CD4-positive, alpha-beta T cell treated with Interleukin-4 for 1 hour (primary cell): ENCODE measurements at places on chromosomes 2 and 18.
A peak's percentile ranks its signal among the peaks of the same experiment; 100 is the strongest.

- DNase-seq = no peak
These were observed 315.0 kb upstream of the TFPI start for GRCh38 chr2:187869195-187869594.

DNA sequence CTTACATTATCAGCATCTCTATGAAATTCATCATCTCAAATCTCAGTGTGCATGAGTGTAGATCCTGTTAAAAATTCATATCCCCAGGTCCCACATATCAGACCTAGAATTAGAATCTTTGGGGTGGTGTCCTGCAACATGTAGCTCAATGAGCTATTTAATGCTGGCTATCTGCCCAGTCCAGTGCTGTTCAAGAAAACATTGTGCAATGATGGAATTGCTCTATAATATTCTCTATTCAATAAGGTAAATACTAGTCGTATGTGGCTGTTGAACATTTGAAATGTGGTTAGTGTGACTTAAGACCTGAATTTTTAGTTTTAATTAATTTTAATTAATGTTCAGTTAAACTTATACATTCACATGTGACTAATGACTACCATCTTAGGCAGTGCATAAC lies 127.4 kb downstream of the NOL4 start:
- no peak for DNase-seq

DNA sequence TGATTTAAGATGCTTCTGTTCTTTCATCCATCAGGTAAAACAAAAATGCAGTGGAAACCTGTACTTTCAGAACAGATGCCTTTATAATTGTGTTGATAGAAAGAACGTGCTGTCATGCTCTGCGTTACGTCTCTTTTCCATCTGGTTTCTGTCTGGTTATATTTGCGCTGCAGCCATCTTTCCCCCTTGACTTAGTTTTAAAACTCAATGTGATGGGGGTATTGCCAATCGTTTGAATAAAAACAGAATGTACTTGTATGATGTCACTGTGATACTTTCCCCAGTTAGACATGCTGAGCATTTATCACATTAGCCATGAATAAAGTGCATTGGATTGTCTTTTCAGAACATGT lies 508.6 kb downstream of the ADCYAP1 start:
- DNase-seq = no peak

- DNase-seq = no peak
These were observed 228.6 kb downstream of the SATB2 start for GRCh38 chr2:199228887-199229819.

DNA sequence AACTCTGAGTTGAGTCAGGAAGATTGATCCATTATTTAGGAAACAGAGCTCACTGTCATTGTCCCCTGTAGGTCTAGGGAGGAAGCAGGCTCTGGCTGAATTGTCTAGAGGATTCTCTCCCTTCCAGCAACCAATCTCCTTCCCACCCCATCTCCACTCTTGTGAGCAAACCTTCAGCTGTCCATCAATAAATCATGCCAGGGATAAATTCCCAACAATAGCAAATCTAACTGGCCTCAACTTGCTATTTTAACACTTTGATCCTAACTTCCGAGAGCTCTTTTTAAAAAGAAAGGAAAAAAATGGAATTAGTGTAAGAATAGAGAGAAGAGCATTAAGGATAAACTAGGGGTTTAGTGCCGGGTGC lies 53.5 kb downstream of the ATP8B1 start:
- no peak for DNase-seq

DNA sequence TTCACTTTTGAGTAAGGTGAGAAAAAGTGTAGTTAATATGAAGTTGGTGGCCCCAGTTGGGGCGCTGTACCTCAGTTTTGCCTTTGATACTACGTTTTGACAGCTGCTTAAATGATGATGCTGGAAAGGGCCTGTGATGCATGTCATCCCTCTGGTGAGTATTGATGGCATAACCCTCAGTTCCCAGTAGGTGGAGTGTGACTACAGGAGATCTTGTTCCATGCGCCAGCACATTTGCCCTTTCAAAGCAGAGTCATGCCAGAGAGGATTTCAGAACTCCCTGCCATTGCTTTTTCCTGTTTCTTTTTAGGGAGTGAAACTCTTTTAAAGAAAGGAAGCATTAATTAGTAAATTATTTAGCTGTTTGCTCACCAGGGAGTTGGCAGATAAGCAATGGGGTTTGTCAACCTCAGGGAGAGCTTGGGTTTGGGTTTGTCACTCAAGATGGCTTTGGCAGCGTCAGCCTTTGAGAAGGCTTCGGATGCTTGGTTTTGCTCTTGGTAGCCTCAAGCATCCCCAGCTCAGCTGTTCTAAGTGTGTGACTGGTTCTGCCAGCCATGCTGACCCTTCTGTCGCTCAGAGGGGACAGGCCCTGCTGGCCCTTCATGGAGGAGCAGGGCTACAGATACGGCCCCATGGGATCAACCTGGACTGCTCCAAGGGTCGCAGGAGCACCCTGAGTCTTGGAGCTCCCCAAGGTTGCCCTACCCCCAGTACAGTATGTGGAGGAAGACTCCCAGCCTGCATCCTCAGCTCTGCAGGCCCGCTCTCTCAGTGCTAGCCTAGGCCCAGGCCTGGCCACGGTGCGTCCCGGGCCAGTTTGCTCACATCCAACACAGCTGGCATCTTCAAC lies 29.1 kb downstream of the ARMC9 start:
- DNase-seq = peak; percentile 61

DNA sequence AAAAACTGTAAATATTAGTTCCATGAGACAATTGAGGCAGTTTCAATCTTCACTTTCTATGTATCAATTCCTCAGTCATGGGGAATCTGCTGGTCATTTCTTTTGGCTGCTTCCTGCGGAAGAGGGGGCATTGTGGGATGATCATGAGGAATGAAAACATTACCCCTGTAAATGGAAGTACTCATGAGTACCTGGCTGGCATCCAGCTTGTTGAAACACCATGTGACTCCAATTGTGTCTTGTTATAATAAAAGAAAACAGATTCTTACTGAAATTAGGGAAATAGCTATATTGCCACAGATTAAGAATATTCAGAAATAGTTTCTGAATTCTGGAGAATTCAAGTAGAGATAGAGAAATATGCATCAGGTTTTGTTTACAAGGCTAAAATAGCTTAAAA lies 41.6 kb upstream of the GPR39 start:
- DNase-seq = no peak

DNA sequence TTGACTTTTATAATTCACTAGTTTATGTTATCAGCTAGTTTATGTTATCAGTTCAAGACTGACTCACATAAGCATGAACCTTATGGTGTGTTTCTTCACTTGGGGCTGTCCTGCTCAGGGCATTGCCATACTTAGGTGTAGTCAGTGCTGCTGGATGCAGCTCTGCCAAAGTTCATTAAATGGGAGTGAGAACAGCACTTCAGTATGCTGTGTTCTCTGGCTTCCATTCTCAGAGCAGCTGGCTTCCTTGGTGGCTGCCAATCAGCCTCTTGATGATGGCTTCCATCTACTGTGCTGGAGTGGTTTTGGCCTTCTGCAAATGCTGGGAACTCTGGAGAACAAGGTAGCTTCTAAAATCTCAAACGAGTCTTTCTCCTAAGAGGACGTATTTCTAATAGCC lies 170.7 kb downstream of the TDRD15 start:
- no peak for DNase-seq

- DNase-seq = no peak
These were observed 38.5 kb upstream of the ZNF396 start for GRCh38 chr18:35415511-35416073.

DNA sequence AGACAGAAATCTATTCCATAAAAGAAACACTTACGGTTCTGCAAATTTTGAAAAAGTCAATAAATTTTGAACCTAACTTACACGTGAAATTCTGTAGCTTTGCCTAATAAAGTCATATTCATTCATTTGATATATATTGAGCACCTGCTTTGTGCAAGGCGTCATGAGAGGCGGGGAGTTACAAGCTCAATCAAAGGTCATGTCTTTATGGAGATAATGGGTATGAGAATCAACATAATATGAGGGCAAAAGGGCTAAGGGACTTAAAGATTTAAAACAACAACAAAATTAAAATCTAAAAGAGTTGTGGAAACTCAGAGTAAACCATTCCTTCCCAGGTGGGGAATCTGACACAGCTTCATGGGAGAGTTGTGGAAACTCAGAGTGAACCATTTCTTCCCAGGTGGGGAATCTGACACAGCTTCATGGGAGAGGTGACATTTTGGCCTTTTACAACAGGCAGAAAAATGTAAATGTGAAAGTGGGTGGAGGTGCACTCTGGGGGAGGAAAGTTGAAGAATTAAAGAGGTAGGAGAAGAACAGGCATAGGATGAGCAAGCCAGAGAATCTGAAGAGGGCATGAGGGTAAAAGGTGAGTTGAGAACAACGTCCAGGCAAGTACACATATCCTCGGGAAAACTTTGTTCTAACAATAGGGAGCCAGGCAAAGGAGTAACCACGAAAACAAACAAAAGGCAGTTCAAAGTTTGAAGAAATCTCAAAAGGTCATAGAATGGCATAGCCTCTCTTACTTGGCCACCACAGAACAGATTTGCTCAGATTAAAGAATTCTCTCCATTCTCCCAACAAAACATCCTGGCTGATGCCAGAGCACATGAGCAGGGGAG lies 49.5 kb upstream of the CD226 start:
- DNase-seq = no peak

GRCh38 chr2:138536740-138537139 lies 35.2 kb downstream of the SPOPL start:
- no peak for DNase-seq

GRCh38 chr18:34729740-34730355 lies 19.8 kb downstream of the DTNA start:
- no peak for DNase-seq

DNA sequence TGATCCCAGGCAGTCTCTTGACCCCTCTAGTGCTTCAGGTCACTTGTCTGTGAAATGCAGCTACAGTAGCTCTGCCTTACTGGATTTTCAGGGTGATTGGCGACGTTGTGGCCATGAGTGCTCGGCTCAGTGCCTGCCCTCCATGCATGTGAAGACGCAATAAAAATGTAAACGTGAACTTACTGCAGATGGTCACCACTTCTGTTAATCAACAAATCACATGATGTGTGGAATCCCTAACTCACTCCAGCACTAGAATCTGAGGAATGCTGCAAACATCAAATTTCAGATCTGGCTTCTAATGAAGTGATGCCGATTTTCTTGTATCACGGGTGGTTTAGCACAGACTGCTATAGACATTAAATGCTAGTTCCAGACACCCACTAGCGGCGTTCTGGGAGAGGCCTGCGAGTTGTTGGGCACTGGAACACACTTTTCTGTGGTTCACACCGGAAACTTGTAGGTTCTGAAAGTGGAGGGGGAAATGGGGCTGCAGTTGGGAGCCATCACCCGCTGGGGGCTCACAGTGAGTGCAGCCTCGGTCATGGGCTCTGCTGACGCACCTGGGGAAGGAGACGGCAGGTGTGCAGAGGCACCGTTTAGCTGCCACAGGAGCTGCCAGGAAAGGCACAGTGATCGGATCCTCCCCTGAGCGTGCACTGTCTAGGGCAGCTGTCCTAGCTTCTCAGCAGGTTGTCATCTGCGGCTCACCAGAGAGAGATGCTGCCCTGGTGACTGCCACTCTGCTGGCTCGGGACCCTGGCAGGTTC lies 6.5 kb downstream of the CNDP1 start:
- no peak for DNase-seq

DNA sequence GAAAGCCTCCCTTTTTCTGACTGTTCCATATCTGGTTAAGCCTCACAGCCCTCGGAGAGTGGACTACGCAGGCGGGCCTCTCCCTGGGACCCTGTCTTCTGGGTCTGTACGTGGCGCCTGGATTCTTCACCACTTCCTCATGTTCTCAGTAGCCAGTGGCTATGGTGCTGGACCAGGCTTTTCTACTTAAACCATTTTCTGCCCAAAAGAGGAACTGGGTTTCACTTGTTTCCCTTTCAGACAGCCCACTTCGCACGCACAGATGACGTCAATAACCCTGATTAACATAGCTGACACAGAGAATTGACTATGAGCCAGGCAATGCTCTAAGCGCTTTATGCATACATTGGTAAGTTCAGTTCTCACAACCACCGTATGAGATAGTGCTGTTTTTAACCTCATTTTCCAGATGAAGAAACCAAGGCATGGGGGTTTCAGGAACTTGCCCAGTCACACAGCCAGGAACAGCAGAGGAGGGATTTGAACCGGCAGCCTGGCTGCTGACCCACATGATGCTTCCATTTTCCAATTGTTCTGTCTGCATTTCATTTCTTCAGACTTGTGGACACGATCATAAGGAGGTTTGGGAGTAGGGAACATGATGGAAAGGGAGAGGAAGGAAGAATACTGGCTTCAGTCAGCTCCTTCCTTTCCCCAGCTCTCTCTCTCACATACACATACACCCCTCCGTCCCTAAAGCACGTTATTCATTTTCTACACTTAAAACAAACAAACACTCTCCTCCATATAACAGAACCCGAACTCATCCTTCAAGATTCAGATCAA lies 41.7 kb downstream of the MYOM1 start:
- peak; percentile 38 for DNase-seq

- DNase-seq = no peak
These were observed 386.2 kb downstream of the PTPRM start for GRCh38 chr18:7953095-7953958.

DNA sequence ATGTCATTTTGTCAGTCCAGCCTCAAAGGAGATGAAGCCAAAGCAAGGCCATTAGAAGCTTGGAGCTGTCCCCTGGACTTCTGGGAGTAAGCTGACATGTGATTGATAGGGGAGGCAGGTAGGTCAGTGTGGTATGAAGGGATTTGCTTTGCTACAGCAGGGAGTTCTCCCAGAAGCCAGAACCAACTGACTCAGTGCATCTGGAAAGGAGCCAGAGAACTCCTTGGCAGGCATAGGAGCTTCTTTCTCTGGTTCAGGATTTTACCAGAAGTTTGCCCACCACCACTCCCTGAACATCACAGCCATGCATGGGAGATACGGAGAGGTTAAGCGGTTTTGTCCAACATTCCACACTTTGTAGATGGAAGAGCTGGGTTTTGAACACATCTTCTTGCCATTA lies 24.5 kb upstream of the KCNE4 start:
- no peak for DNase-seq

DNA sequence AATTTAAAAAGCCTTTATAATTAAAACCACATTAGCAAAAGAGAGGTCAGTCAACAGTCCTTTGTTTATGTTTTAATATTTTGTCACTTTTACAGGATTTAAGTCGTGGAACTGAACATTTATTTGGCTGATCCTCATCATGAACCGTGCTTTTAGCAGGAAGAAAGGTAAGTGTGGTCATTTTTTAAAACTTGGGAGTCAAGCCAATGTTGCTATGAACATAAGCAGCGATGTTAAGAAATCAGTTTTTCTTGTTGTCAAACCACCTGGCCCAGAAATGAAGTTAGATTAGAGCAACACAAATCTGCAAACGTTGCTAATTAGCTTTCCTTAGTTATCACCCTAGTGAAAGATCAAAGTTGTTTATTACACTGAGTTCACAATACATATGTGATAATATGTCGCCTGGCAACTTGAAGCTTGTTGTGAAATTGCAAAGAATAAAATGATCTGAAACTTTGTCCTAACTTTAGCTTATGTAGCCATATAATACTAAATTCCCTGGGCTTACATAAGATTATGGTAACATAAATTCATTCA lies 186.0 kb downstream of the GULP1 start:
- DNase-seq = no peak

GRCh38 chr2:25912851-25913695 lies 34.8 kb upstream of the ASXL2 start:
- DNase-seq = no peak

- DNase-seq = no peak
These were observed 303.2 kb upstream of the UBE2E3 start for GRCh38 chr2:180677200-180677599.
